Activated CD4-positive, alpha-beta T cell treated with anti-CD3 and anti-CD28 coated beads for 48 hours (primary cell): ENCODE measurements at places on chromosomes 4 and X.

GRCh38 chrX:31272472-31272775, 200.6 kb upstream of the FTHL17 start:
- no peak for DNase-seq

- peak; percentile 72 for DNase-seq
These were observed 5.7 kb upstream of the ZBTB33 start for GRCh38 chrX:120244735-120245498.

GRCh38 chr4:55730280-55730931, 89.2 kb upstream of the EXOC1L start:
- DNase-seq: no peak

DNA sequence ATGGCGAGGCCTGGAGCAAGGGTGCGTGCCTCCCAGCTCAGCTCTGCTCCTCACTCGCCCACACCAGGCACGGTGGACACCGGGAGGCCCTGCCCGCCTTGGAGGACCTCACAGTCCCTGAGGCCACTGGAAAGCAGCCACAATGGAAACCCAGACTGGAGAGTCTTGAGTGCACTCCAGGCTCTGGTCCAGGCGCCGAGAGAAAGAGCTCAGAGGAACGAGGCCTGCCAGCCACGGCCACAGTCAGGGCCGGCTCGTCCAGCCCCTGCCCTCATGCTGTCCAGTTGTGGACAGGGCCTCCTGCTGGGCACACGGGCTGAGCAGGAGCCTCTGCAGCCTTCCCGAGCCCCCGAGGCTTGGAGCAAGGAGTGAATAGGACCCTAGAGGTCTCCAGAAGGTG, 53.3 kb upstream of the GRPEL1 start:
- no peak for DNase-seq

- no peak for DNase-seq
These were observed 16.1 kb upstream of the CRMP1 start for GRCh38 chr4:5908876-5909427.

DNA sequence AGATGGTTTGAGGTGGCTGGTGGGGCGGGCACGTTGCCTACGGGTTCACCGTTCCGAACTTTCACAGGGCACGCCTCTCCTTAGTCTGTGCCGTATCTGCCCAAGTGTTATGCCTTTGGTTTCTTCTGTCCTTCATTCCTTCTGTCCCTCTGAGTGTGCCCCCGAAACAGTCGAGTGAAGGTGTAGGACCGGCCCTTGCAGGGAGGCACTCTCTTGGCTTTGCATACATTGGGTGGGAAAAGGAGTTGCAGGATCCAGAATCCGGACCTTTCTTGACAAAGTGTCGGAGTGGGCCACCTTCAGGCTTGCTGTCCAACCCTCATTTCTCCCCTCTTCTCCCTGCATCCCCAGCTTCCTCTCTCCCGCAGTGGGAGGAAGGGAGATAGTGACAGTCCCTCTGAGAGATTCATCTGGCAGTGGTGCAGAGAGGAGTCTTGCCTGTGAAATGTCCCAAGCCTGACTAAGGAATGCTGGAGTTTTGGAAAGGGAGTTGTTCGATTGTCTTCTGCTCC, 569 bp downstream of the ARFIP1 start:
- DNase-seq: no peak

GRCh38 chr4:174657472-174657871, 135.2 kb upstream of the HPGD start:
- no peak for DNase-seq

DNA sequence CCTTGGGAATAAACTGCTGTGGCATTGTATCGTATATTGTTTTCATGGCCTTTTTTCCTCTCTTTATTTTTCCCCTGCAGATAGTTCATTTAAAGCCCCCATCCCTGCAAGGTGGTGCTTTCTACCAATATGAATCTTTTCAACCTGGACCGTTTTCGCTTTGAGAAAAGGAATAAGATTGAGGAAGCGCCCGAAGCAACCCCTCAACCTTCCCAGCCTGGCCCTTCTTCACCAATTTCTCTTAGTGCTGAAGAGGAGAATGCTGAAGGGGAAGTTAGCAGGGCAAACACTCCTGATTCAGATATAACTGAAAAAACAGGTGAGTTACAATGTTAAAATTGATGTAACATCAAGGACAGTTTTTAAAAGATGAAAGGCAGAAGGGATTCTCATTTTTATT, 601 bp downstream of the SMARCAD1 start:
- DNase-seq: no peak

- peak; percentile 65 for DNase-seq
These were observed at the start of gene CLGN for GRCh38 chr4:140427106-140427918. Gene CLGN (minus strand): TSS chr4:140427648. CDS start chr4:140413078, 14,570 bp downstream.

DNA sequence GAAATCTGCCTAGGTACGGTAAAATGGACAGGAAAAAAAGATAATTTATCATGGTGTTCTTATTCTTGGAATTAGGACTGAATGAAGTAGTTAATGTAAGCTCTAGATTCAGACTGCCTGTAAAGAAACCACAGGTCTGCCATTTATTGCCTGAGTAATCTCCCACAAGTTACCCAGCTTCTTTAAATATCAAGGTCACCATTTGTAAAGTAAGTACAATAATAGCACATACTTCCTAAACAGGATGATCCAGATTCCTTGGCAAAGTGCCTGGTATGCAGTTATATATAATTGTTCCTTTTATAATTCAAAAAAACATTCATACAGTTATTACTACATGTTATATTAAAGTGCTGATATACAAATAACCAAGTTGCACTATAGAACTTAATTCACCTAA, 368.6 kb downstream of the HNRNPD start:
- DNase-seq: no peak

DNA sequence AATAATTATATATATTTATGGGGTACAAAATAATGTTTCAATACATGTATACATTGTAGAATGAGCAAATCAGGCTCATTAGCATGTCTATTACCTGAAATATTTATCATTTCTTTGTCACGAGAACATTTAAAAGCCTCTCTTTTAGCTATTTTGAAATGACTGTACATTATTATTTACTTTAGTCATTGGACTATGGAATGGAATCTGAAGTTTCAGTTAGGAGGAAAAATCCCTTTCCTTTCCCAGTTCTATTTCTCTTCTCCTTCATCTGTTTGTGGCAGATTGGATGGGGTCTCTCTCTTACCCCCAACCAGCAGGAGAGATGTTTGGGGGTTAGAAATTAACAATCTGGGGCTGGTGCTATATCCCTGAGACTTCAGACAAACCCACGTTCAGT, 292.5 kb upstream of the SFRP2 start:
- no peak for DNase-seq

DNA sequence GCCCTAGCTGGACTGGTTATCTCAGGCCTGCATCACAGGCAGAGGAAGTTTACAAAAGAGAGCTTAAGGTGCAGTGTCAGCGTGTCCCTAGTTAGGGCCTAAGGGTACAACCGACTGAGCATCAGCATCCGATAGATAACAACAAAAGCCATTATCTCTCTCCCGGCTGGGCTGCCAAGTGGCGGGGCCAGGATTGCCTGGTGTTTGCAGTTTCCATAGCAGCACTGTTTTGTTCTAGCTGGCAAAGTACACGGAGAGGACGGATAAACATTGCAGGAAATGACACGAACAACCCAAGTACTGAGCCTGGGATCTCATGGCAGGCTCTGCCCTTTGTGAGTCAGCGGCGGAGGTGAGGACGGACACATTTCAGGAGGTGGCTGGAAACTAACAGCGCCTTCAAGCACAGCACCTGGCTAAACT, 104.7 kb upstream of the NOCT start:
- DNase-seq: no peak

- DNase-seq: no peak
These were observed 514.3 kb downstream of the PCDH7 start for GRCh38 chr4:31234494-31234893.

DNA sequence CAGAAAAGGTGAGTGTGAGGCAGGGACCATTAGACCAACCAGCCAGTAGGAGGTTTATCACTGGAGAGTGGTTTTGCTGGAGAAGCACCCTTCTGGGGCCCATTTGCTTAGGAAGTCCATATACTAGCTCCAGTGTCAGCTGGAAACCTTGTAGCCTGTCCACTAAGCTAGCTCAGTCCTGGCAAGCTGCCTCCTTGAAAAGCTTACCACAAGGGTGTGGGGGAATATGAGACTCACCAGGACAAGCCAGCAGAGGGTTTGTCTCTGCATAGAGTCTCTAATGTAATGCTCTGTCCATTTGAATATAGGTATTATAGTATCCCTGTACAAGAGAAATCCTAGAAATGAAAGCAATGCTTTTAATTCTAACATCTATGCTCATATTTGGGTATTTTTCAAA, 86.3 kb downstream of the FBXL5 start:
- no peak for DNase-seq

DNA sequence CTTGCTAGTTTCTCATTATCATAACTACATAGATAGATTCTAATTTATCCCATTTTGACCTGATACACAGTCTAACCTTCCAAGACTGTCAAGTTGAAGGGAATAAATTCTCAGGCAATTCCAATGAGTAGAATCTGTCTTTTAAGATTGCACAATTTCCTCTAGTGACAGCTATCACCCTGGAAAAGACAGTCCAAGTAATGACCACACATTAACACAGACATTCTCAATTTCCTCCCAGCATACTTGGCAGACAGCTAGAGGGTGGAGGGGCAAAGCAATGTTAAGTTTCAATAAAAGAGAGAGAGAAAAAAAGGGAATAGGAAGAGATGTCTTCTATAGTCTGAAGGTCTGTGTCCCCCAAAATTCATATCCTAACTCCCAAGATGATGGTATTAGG, 234.7 kb downstream of the LDB2 start:
- DNase-seq: no peak

DNA sequence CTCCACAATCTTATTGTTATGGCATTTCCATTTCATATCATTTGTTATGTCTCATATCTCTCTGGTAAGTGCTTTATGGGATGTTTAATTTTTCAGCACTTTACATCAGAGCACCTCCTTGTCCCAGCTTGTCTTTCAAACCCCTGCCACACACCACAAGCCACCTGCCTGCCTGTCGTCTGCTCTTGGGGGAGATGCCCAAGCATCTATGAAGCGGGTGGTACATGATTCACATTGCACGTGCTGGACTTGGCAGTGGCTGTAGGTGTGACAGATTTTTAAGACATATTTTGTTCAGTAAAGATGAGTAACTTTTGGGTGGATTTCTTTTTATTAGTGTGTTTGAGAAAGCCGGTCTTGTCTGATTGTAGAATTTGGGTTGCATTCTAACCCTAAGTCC, 14.2 kb upstream of the SPATA4 start:
- no peak for DNase-seq

DNA sequence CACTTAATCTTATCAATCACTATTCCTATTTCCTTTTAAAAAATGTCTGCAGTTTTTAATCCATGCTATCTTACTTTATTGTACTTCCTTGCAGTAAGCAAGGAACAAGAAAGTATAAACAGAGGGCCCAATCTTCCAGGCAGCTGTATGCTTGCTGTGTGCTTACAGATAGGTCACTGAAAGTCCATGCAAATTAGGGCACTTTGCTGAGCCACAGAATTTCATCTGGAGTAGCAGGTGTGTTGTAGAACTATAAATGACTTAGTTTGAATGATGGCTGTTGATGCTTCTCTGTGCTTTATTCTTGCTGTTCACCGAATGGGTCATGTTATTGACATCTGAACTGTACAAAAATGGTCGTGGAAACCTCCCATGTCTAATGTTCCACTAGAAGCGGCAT, 154.6 kb downstream of the ATOH1 start:
- no peak for DNase-seq

DNA sequence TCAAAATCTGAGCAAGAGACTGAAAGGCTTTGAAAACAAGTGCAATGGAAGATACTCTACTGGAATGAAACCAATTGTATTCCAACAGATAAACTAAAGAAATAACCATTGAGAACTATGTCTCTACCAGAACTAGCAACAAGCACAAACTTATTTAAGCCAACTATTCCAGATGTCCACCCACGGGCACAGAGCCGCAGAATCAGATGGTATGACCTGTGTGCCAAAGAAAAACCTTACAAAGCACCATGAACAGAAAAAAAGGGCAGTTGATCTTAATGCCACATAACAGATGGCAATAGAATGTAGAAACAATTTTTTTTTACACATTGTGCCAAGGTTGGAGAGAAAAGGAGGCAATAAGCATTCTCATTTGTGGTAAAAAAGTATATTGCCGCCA, 269.3 kb upstream of the ADGRL3 start:
- no peak for DNase-seq

DNA sequence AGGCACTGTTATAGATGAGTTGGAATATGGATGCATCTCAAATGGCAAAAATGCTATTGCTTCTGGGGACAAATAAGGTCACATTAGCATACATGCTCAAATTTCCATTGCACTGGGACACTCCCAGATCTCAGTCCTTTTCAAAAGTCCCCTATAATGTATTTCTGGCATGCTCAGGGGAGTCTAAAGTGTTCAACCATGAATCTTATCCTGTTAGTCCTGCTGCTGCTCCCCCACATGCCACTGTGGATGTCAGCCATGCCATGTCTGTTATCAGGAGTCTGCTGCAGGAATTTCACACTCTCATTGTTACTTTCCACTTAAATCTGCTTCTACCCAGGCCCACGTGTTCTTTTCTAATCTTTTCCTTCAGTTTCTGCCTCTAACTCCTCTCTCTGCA, 1000.6 kb downstream of the CCSER1 start:
- DNase-seq: no peak

GRCh38 chr4:51960486-51960885, 59.7 kb downstream of the LRRC66 start:
- DNase-seq: no peak

DNA sequence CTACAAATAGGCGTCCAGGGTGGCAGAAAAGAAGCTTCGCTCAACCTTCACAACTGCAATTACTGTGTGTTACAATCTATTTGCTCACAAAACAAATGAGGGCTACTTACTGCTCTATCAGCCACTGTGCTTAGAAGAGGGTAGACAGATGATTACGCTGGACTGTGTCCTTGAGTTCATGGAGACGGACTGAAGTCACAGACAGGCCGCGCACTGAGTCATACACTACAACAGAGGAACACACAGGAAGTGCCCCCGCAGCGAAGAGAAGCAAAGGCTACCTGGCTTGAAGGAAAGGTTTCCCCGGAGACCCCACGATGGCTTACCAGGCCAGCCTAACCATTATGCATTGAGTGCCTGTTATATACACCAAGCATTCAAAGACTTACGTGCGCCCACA, 25.6 kb downstream of the FAT1 start:
- no peak for DNase-seq

GRCh38 chr4:146285037-146285436, 70.7 kb downstream of the REELD1 start:
- DNase-seq: no peak

GRCh38 chrX:122546269-122546668, 637.8 kb upstream of the GRIA3 start:
- no peak for DNase-seq

DNA sequence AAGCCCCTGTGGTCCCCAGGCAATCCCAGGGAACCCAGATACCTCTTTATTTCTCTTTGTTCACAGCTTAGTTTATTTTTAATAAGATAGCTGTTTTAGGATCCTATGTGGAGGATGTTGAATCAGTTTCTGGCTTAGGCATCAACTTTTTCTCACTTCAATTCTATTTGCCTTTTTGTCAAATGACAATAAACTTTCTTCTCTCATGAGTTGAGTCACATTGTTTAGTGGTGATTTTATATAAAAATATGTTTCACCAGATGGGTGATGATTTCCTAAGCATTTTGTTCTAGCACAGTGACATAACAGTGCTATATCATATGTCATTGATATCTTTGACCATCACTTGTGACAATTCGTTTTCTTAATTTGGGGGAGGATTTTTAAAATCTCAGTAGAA, 198.1 kb upstream of the PUDP start:
- DNase-seq: no peak
